ENCODE measurements at places on chromosomes 12 and 14. TPM values are rescaled to one million over a fixed set of nuclear protein-coding genes. Genes with fewer than 3 reads are reported as not detected.
A peak's percentile ranks its signal among the peaks of the same experiment; 100 is the strongest.

GRCh38 chr12:16613199-16613598 is 7.2 kb upstream of the LMO3 start:
- peaks cover 16% of the 10 kb centered on the region for H3K27me3 ChIP-seq
- H3K4me3 ChIP-seq: no peak overlapping the region
- no peaks in the 10 kb centered on the region for H3K36me3 ChIP-seq
- peaks cover 5% of the 10 kb centered on the region for H3K4me1 ChIP-seq
- H3K27ac ChIP-seq: no peak overlapping the region

- DNase-seq: peak; percentile 17
- H3K27me3 ChIP-seq: no peaks in the 10 kb centered on the region
- H3K36me3 ChIP-seq: peaks cover 3% of the 10 kb centered on the region
- peak overlapping the region; percentile 26 for H3K4me3 ChIP-seq
- H3K27ac ChIP-seq: peak overlapping the region; percentile 85
Observed at GRCh38 chr14:61103541-61104339, 122.7 kb downstream of the SLC38A6 start.

DNA sequence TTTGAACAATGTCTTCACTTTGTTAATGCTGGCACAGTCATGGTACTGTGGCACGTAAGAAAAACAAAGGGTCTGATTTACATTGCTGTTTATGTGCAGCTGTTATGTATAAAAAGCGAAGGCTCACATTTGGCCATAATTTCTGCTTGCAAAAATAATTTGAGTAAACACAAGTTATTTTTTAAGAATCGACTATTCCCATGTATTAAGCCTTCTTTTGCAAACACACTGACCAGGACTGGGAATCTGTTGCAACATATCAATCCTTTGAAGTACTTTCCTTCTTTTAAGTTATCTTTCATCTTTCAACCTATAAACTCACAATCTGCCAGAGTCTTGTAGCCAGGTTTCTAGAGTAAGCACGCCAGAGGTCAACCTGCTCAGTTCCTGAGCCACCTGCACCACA is 145.4 kb upstream of the BMP4 start:
- H3K4me1 ChIP-seq: no peaks in the 10 kb centered on the region
- no peaks in the 10 kb centered on the region for H3K36me3 ChIP-seq
- no peak overlapping the region for H3K27ac ChIP-seq

The ASPG gene
- not detected for total RNA-seq

GRCh38 chr14:20631023-20631879 is 10.2 kb downstream of the OR6S1 start:
- peaks cover 3% of the 10 kb centered on the region for H3K36me3 ChIP-seq
- peak overlapping the region; percentile 1 for H3K27ac ChIP-seq
- H3K27me3 ChIP-seq: peaks cover 72% of the 10 kb centered on the region

DNA sequence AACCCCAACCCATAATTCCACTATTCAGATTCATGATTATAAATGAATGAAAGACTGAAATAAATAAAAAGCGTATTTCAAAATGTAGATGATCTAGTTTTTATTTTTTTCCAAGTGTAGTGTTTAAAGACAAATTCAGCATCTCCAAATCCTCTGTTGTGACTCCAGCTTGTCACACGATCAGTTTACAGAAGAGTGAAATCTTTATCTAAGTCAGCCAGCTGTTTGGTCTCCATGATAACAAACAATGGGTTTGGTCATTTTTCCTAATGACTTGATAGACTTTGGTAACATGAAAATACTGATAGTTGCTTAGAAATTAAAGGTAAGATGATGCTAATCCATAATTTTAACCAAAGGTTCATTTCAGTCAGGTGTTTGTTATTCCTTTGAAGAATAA is 114.5 kb upstream of the RASSF8 start:
- peaks cover 1% of the 10 kb centered on the region for H3K27me3 ChIP-seq
- H3K36me3 ChIP-seq: no peaks in the 10 kb centered on the region
- H3K27ac ChIP-seq: no peak overlapping the region
- no peak for DNase-seq
- no peaks in the 10 kb centered on the region for H3K4me1 ChIP-seq

DNA sequence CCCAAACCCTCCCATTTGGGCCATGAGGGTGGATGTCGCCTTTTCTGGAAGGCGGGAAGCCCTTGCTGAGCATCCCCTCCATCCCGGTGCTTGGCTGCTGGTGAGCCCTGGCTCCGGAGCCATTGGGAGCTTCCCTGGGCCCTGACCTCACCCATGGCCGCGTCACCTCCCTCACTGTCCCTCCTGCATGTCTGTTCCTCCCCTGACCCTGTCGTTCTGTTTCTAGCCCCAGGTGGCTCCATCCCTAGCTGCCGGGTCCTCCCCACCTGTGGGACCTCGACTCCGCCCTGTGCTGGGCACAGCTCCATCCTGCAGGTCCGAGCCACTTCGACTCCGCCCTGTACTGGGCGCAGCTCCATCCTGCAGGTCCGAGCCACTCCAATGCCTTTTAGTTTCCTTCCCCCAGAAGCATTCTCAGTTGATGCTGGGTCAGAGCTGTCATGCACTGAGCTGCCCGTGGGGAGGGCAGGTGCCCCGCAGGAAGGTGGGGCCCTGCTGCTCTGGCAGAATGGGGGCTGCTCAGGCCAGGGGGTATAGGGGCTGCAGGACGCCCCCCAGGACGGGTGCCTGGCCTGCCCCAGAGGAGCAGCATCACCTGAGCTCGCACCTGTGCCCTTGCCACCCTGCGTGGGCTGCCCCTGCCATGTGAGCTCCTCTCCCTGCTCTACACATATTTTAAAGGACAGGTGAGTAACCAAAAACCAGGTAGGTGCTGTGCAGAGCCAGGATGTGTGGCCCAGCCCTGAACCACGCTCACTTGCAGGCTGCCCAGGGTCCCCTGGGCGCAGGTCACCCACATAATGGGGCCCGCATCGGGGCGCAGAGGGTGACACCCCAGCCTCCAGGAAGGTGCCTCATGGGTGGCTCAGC is 19.0 kb downstream of the NOC4L start:
- DNase-seq: no peak
- H3K27ac ChIP-seq: no peak overlapping the region
- H3K36me3 ChIP-seq: no peaks in the 10 kb centered on the region
- H3K4me3 ChIP-seq: peak overlapping the region; percentile 27
- H3K4me1 ChIP-seq: peaks cover 5% of the 10 kb centered on the region

- no peak overlapping the region for H3K27ac ChIP-seq
- no peaks in the 10 kb centered on the region for H3K4me1 ChIP-seq
- no peak overlapping the region for H3K4me3 ChIP-seq
- peaks cover 27% of the 10 kb centered on the region for H3K27me3 ChIP-seq
- DNase-seq: no peak
Observed at GRCh38 chr12:3603576-3603975, 112.6 kb downstream of the PRMT8 start.

GRCh38 chr14:101506211-101506925 is 54.9 kb upstream of the DIO3 start:
- DNase-seq: no peak
- no peaks in the 10 kb centered on the region for H3K27me3 ChIP-seq
- H3K4me1 ChIP-seq: no peaks in the 10 kb centered on the region
- H3K36me3 ChIP-seq: no peaks in the 10 kb centered on the region
- no peak overlapping the region for H3K27ac ChIP-seq

DNA sequence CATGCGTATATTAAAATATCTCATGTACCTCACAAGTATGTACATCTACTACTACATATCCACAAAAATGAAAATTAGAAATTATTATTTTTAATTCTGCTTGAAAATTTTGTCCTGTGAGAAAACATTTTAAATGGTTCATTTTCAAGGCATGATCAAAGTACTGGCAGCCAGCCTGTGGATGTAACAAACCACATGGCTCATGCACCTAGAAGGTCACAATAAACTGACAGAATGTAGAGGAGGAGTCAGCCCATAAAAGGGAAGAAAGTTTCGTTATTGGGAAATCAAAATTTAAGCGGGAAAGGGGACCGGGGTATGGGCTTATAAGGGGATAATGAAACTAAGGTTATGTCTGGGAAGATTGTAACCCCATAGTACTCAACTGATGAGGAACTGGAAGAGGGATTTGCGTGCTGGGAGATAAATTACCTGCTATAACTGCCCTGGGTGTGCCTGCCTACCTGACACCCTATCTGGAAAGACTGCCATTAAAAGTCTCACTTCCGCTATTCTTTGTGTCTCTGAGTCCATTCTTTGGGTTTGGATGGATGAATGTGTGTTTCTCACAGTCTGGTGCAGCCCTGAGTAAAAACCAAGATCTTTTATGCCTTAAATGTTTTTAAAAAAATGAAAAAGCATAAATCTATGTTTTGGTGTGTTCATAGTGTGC is 62.2 kb upstream of the PCED1B start:
- no peak for DNase-seq
- no peak overlapping the region for H3K27ac ChIP-seq
- H3K4me3 ChIP-seq: no peak overlapping the region
- no peaks in the 10 kb centered on the region for H3K36me3 ChIP-seq
- H3K27me3 ChIP-seq: peaks cover 24% of the 10 kb centered on the region
- H3K4me1 ChIP-seq: peaks cover 2% of the 10 kb centered on the region

DNA sequence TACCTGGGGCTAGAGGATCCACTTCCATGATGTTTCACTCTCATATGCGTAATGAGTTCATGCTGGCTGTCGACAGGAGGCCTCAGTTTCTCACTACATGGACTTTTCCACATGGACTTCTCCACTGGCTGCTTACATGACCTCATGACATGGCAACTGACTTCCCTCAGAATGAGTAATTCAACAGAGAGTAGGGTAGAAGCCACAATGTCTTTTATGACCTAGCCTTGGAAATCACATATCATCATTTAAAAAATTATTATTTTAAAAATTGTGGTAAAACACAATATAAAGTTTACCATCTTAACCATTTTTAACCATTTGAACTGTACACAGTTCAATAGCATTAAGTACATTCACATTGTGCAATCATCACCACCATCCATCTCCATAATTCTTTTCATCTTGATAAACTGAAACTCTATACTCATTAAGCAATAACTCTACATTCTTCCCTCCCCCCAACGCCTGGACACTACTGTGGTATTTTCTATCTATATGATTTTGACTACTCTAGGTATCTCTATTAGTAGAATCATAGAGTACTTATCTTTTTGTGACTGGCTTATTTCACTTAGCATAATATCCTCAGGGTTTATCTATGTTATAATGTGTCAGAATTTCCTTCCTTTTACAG is 144.5 kb downstream of the TGFB3 start:
- H3K27ac ChIP-seq: no peak overlapping the region
- no peaks in the 10 kb centered on the region for H3K27me3 ChIP-seq
- H3K36me3 ChIP-seq: peaks cover 34% of the 10 kb centered on the region
- DNase-seq: no peak

GRCh38 chr12:67765776-67766766 is 117.5 kb downstream of the DYRK2 start:
- H3K36me3 ChIP-seq: no peaks in the 10 kb centered on the region
- no peaks in the 10 kb centered on the region for H3K4me1 ChIP-seq
- no peaks in the 10 kb centered on the region for H3K27me3 ChIP-seq
- no peak overlapping the region for H3K4me3 ChIP-seq
- DNase-seq: no peak

The RAD52 gene
- 14.5 TPM for total RNA-seq

- H3K4me3 ChIP-seq: no peak overlapping the region
- peak overlapping the region; percentile 81 for H3K27ac ChIP-seq
- no peak for DNase-seq
Observed at GRCh38 chr12:12528361-12529270, 34.0 kb downstream of the DUSP16 start.

GRCh38 chr12:10634427-10634826 is 21.0 kb upstream of the MAGOHB start:
- H3K27ac ChIP-seq: no peak overlapping the region
- no peaks in the 10 kb centered on the region for H3K36me3 ChIP-seq
- H3K27me3 ChIP-seq: peaks cover 39% of the 10 kb centered on the region
- no peak for DNase-seq
- no peak overlapping the region for H3K4me3 ChIP-seq

DNA sequence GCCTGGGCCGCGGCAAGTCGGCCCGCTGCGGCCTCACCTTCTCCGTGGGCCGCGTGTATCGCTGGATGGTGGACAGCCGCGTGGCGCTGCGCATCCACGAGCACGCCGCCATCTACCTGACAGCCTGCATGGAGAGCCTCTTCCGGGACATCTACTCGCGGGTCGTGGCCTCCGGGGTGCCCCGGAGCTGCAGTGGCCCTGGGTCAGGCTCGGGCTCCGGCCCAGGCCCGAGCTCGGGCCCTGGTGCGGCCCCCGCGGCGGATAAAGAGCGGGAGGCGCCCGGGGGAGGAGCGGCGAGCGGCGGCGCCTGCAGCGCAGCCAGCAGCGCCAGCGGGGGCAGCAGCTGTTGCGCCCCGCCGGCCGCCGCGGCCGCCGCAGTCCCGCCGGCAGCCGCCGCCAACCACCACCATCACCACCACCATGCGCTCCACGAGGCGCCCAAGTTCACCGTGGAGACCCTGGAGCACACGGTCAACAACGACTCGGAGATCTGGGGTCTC is 226.2 kb upstream of the CRY1 start:
- H3K27me3 ChIP-seq: peaks cover 16% of the 10 kb centered on the region
- H3K4me3 ChIP-seq: peak overlapping the region; percentile 87
- peak; percentile 19 for DNase-seq
- H3K4me1 ChIP-seq: peaks cover 40% of the 10 kb centered on the region

GRCh38 chr12:2503762-2504161 is 291.0 kb upstream of the FKBP4 start:
- H3K36me3 ChIP-seq: no peaks in the 10 kb centered on the region
- peaks cover 18% of the 10 kb centered on the region for H3K4me1 ChIP-seq
- no peak for DNase-seq
- no peak overlapping the region for H3K27ac ChIP-seq
- no peak overlapping the region for H3K4me3 ChIP-seq
- no peaks in the 10 kb centered on the region for H3K27me3 ChIP-seq

The ATG101 gene
- 45.9 TPM for total RNA-seq

Data from activated T-helper 2 cell treated with anti-CD3 and anti-CD28 coated beads, Interferon-gamma antibody, Interleukin-2, Interleukin-4, amounts not matched to agents 10 μg/mL and 5 μg/mL and 100 μg/mL, durations not matched to agents 14 hours and 24 hours and 36 hours (primary cell).